Epithelial cell of prostate (primary cell): ENCODE measurements at places on chromosomes 3 and 15.
A peak's percentile ranks its signal among the peaks of the same experiment; 100 is the strongest.

DNA sequence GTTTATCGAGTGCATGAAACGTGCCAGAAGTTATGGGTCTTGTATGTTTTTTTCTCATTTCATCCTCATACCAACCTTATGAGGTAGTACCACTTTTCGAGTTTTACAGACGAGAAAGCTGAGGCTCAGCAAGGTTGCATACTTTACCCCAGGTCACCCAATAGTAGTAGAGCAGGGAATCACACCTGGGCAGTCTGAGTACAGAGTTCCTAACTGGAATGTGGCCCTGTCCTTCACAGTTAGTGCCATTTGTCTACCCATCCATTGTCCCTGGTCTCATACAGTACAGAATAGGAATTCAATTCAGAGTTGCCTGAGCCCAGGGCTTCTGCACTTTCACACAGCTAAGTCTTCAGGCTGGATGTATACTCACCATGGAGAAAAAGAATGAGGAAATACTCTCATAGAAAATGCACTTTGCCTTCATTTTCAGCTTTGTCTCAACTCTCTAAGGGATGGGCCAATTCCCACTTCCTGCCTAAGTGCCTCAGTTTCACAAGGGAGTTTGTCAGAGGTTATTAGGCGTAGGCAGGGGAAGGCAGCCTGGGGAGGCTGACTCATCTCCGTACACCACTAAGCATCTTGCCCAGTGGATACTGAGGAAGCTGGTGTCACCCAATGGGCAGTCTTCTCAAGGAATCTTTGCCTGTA is 93.2 kb downstream of the TMEM212 start:
- DNase-seq: peak; percentile 85

DNA sequence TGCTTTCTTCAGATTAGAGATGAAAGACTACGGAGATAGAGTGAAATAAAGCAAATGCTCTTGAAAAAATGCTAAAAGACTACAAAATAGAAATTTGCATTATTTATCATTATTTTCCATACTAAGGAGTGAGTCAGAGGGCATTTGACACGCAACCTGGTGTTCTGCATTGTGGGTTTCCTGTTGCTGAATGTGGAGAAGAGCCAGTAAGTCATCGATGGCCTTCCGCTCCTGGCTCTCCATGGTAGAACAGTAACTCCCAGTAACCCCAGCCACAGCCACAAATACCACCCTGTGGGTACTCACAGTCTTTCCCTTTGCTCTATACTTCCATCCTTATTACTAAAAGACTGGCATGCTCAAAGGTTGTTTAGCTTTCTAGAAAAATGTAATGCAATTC is 61.5 kb downstream of the CGGBP1 start:
- no peak for DNase-seq

- peak; percentile 92 for DNase-seq
Measured at GRCh38 chr15:68275165-68275746, 2.3 kb upstream of the FEM1B start.

DNA sequence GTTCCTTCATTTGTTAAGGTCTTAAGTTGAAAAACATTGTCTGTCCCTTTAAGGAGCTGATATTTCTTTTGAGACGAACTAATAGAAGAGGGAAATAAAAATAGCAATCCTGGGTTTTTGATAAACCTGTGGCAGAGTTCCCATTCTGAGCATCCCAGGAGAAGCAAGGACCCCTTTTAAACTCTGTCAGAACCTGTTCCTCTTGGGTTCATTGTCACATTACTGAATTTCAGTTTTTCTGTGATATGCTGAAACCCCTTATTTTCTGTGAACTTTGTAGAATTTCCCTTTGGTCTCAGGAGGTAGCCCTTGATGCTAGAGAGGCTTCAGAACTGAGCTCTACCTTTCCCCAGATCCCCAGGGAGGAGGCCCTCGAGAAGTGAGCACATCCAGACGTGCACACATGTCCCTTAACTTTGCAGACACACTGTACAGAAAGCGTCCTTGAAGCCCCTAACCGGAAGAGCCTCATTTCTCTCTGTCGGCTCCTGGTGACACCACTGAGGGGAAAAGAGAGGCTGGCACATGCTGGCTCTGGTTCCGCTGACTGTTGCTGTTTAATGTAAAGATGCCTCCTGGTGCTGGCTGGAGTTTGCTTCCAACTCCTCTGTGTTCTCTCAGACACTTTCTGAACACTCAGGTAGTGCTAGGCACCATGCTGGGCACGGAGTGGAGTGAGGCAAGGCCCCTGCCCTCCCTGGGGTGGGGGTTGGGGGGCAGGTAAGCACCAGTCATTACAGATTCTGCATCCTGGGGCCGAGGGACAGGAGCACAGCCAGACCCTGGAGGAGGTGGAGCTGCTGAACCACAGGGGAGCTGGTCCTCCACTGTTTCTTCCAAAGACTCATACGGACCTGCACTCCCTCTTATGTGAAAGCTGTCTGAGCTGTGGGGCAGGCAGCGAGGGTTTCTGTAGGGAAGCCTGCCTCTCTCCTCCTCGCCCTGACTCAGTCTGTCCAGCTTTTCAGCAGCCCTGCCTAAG is 77.5 kb downstream of the CHDH start:
- no peak for DNase-seq

- no peak for DNase-seq
Measured at GRCh38 chr3:181418233-181418632, 293.5 kb upstream of the SOX2 start.

GRCh38 chr3:42191443-42191747 is 74.6 kb downstream of the CCK start:
- no peak for DNase-seq

DNA sequence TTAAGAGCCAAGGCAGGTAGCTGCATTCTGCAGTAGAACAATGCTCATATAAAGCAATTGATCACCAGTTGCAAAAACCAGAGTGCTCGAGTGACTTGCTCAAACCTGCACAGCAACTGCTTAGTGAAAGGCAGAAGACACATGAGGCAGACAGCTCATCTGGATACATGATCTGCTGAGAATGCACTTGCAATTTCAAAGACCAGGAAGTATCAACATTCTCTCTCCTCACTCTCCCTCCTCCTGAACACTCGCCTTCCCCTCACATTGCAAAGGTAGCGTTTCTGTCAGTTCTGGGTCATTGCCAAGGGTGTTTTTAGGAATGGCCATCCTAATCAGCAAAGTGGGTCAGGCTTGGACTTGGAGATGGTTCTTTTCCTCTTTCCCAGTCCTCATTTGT is 61.0 kb downstream of the BFSP2 start:
- DNase-seq: peak; percentile 44

- no peak for DNase-seq
Measured at GRCh38 chr3:131541288-131541687, 38.5 kb upstream of the MRPL3 start.

DNA sequence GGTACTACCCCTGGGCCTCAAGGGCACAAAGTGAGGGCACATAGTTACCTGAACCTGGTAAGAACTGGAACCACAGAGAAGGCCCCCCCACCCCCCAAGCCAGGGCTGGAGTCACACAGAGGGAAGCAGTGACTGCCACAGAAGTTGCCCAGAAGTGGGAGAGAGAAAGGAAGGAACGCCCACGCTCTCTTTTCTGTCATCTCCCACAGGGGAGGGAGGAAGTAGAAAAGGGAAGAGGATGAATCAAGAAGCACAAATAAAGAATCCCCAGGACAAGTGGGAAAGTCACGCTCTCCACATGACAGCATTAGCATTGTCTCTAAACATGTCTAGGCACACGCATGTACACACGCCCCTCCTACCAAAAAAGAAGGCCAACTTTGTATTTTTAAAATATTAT is 114.7 kb upstream of the FRMD4B start:
- no peak for DNase-seq

DNA sequence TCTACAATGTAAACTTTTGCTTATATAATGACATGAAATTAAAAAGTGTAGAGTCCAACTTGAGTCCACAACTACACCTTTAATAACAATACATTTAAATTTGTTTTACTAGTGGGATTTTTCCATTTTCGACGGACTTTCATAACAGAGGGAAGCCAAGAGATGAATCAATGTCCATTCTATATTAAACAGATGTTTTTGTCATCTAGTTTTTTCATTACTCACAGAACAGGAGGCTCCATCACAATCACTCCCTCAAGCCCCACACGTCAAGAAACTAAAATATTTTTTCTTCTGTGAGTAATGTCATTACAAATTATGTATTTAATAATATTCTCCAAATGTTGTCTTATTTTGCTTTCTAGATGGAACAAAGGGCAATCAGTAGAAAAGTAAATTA is 932.9 kb downstream of the ROBO1 start:
- DNase-seq: no peak

GRCh38 chr3:126982471-126983175 is at the start of gene PLXNA1:
PLXNA1 (plus strand) TSS chr3:126983115; CDS start chr3:126988594, 5,479 bp downstream.
- DNase-seq: no peak

DNA sequence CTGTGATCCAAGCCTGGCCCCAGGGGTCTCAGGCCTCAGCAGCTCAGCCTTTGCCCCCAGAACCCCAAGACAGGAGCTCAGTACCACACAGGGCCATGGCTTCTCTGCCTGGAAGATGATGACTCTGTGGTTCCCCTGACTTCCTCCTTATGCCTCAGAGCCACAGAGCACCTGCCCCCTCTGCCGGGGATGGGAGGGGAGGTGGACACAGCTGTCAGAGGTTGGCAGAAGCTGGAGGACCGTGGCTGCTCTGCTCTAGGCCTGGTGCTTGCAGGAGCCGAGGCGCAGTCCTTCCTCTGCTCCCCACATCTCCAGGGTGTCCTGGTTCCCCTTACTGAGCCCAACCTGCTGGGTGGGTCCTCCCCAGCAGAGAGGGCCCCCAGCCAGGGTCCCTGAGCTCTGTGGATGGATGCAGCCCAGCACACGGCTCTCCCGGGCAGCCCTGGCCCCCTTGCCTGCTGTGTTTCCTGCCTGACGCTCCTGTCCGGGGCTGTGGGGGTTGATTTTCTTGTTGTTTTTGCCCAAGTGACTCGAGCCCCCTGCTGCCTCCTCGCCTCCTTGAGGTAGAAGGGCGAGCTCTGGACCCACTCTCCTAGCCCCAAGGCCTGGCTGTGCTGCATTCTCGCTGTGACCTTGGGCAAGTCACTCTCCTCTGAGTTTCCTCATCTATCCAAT is 36.6 kb downstream of the PSTPIP1 start:
- no peak for DNase-seq

DNA sequence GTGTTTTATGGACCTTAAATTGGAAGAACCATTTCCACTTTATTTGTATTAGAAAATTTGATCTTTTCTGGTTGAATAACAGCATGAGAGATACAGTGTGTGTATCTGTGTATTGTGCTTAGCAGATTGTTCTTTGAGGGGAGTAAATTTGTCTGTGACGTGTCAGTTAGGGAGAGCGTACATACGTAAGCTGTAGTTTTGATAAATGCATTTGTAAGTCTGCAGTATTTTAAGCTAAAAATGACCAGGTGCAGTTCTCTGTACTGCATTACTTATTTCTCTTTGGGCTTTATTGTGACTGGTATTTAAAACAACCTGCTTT is 264.8 kb downstream of the ROBO2 start:
- DNase-seq: no peak

DNA sequence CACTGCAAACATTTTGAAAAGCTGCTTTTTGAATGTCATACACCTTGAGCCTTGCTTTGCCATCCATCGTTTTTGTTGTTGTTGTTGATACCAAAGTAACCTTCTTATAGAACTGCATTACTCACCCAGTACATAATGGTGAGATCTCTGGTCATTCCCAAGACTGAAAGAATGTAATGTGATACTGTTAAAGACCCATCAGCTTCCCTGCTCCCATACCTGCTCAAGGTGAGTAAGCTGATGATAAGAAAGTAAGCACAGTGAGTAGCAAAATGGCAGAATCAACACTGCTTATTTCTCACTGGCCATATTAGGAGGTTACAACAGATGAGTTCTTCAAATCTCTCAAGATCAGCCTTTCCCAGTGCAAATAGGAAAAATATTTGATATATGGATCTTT is 89.8 kb downstream of the CADPS start:
- DNase-seq: no peak

DNA sequence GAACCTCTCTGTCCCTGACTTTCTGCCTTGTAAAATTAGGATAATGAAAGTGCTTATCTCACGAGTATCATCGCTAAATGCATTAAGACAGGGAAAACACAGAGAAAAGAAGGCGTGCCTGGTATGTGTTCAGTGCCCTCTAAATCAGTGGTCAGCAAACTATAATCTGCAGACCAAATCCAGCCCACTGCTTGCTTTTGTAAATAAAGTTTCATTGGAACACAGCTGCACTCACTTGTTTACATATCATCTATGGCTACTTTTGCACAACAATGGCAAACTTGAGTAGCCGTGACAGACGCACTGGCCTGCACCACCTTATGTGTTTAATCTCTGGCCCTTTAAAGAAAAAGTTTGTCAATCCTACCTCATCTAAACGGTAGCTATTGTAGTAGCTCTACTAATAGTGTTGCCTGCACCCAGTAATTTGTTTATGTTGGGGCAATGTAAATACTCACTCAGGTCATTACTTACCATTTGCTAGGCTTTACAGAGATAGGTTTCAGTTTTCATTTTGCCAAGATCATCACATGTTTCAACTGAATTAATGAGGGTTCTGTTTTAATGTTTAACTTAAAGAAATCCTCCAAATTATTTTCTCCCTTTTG is 229.4 kb downstream of the FEZF2 start:
- no peak for DNase-seq

GRCh38 chr15:93382200-93382820 is 293.3 kb upstream of the RGMA start:
- DNase-seq: no peak

GRCh38 chr3:141439589-141439988 is 47.2 kb upstream of the RASA2 start:
- no peak for DNase-seq

GRCh38 chr3:28905798-28906197 is 375.1 kb upstream of the RBMS3 start:
- no peak for DNase-seq

DNA sequence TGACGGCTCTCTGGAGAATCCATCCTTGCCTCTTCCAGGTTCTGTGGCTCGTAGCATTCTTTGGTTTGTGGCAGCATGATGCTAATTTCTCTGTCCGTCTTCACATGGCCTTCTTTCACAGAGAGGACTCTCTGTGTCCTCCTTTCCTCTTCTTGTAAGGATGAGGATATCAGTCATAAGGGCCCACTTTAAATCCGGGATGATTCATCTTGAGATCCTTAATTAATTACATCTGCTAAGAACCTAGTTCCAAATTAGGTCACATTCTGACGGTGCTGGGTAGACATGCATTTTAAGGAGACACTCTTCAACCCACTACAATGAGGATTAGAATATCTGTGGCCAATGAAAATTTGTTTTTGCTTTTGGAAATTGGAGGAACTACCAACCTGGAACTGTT is 15.7 kb upstream of the GXYLT2 start:
- DNase-seq: no peak
